ENCODE measurements at places on chromosomes 6 and 20. TPM values are rescaled to one million over a fixed set of nuclear protein-coding genes. Genes with fewer than 3 reads are reported as not detected.

GRCh38 chr6:71181565-71181964 is 107.0 kb upstream of the OGFRL1 start:
- H3K36me3 ChIP-seq: no peaks in the 10 kb centered on the region
- no peak for DNase-seq
- peaks cover 11% of the 10 kb centered on the region for H3K27me3 ChIP-seq
- no peak overlapping the region for H3K4me3 ChIP-seq

DNA sequence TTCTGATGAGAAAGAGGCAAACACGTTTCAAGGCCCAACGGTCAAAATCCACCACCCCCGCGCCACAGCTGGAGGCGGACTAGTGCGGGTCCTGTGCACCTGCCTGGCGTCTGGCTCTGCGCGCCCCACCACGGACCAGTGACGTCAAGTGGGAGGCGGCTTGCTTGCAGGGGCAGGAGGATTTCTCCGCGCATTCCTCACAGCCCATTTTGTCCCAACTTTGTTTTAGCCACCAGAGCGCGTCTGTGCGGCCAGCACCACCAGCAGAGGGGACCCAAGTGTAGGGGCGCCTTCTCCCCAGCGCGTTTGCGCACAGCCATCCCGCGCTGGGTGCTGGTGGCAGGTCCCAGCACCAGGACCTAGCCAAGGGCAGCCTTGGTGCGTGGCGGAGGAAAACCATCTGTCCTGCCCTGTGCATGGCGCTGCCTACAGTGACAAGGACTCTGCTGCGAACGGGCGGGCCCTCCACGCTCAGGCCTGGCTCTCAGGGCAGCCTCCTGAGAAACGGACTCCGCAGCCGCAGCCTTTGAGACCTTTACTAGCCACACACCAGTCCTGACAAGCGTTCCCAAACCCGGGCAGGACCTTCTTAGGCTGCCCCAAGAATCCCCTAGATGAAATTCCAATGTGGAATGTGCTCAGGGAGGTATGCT is 194.8 kb upstream of the EXOC2 start:
- H3K27ac ChIP-seq: no peak overlapping the region
- H3K27me3 ChIP-seq: no peaks in the 10 kb centered on the region
- H3K36me3 ChIP-seq: no peaks in the 10 kb centered on the region
- no peak for DNase-seq
- H3K4me3 ChIP-seq: no peak overlapping the region

HLA-DQB1 gene
- total RNA-seq: 21.7 TPM

RAD21L1 gene
- not detected for total RNA-seq

UNC5CL gene
- total RNA-seq: 2.5 TPM

Measured in CD4-positive, alpha-beta T cell (primary cell).